Testis (tissue), 5 donors: ENCODE measurements at places on chromosomes 1 and 21.

DNA sequence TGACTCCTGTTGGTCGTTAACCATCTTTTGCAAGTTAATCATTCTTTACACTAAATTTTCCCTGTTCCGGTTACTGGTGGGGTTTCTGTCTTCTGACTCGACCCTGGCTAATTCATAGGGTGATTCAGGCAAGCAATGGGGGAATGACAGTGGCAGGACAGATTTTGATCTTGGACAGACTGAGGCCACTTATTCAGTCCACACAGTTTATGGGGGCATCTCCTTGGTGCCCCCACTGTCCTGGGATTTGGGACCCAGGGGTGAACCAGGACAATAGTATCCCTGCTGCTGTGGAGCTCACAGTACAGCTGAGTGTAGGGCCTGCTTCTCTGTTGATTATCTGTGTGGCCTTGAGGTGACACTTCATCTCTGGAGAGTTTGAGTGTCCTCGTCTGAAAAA is 540.4 kb downstream of the MATN1 start:
- DNase-seq, result no peak

DNA sequence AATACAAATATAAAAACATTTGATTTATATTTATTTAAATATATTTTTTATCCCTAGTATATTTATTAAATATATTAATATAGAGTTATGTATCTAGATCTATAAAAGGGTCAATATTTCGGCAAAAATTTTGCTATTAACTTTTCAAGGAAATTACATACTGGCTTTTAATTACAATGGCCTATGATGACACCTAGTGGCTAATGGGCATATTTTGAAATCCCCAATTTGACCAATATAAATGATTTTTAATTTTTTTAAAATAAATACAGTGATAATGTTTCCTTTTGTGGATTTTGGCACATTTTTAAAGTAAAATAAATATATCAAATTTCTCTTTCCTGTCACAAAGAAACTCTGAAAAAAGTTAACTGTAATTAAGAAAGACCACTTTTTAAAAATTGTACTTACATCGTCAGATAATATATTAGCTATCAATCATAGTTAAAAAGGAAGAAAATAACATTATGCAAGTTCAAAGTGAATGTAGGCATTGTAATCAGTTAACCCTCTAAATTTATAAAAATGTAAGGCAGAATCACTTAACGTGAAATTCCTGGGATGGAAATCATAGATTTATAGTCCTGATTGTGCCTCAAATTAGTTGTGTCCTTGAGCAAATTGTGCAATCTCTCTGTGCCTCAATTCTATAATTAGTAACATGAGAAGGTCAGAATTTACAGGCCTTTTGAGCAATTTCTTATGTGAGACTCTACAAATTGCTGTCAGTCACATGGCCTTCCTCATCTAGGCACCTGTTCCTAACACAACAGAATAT is 25.6 kb upstream of the RGS13 start:
- no peak for DNase-seq

GRCh38 chr1:92887465-92887864 is 55.6 kb downstream of the RPL5 start:
- DNase-seq, result no peak

DNA sequence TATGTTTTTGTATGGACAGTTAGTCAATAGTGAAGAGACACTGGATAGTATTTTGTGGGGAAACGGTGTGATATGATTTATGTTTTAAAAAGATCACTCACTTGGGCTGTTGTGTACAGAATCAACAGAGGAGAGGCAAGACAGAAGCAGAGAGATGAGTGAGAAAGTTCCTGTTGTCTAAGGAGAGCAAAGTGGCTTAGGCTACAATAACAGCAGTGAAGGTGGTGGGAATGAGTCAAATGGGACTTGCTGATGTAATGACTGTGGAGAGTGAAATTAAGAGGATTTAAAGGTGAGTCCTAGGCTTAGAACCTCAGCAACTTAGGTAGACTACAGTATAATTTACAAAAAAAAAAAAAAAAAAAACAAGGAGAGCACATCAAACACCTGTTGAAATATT is 169.2 kb upstream of the HP1BP3 start:
- DNase-seq, result no peak

GRCh38 chr1:4621646-4622045 is 32.8 kb upstream of the AJAP1 start:
- DNase-seq, result no peak

DNA sequence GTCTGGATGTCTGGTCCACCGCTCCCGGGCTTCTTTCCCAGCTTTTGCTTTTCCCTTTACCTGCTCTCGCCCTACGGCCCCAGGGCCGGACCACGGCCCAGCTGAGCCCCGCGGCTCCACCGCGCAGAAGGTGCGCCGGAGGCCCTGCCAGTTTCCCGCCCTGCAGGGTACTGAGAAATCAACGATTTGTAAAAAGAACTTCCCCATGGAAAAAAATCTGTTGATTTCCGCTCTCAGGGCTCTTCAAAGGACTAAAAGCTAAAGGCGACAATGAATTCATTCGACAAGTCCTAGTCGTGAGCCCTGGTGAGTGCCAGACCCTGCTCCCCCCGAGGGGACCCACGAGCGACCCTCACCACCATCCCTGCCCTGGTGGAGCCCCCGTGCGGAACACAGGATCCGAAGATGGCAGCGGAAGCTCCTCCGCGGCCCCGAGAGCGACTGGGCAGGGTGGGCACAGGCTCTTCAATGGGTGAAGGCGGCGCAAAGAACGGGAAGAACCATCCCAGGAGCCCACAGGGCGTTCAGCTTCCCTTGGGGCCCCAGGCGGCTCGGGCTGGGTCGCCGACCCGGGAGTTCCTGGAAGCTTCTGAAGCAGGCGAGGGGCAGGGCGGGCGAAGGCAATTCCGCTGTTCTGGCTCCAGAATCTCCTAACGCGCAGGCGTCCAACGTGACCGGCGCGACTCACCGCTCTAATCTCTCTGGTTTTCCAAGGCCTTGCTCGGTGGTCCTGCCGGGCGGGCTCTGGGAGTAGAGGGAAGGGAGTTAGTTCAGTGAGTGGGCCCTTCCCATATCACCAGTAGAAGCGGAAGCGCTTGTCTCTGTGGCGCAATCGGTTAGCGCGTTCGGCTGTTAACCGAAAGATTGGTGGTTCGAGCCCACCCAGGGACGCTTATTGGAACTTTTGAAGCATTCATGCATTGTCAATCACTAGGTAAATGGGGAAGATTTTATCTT is 6.6 kb upstream of the RNU1-2 start:
- peak; percentile 87 for DNase-seq

- DNase-seq, result peak; percentile 91
These were observed 694 bp upstream of the PDIK1L start for GRCh38 chr1:26110731-26111529.

DNA sequence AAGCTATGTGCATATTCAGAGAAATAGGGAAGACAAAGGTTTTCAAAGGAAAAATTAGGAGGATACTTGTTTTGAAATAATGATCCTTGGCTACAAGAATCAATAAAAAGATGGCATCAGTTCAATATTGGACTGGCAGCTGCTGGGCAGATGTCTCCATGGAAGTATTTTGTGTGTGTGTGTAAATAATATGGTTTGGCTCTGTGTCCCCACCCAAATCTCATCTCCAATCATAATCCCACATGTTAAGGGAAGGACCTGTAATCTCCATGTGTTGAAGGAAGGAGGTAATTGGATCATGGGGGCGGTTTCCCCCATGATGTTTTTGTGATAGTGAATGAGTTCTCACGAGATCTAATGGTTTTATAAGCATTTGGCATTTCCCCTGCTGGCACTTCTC is 40.4 kb upstream of the LRRC7 start:
- DNase-seq, result no peak

- DNase-seq, result no peak
These were observed 1159.8 kb upstream of the ADGRL2 start for GRCh38 chr1:80640978-80641377.

DNA sequence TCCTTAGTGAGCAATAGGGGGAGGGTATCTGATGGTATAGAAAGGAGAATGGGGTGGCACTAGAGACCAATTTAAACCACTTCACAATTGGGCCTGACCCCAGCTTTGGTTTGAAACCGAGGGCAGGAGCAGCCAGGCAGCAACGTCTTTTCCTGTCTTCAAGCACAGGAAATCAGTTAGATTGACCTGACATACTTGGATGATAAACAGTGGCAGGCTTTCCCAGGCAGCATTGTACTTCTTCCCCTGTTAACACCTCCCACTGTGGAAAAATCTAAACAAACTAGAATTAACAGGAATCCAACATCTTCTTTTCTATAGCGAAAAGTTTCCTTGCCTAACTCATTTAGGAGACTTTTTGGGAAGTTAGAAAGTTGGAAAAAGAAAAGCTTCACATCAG is 40.6 kb downstream of the SELL start:
- DNase-seq, result no peak

DNA sequence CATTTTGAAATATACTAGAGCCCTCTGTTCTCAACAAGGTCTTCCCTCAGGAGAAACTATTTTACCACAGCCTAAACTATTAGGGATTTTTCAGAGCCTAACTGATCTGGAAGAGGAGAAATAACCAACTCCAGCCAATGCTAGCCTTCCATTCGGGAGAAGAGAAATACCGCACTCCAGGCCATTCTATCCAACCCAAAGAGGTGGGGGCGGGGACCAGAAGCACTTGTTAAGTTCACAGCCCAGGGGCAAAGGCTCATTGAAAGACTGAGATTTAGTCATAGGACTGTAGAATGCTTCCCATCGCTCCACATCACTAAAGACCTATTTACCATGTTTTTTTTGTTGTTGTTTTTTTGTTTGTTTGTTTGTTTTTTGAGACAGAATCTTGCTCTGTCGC is 35.4 kb upstream of the SLFNL1 start:
- no peak for DNase-seq

- DNase-seq, result no peak
These were observed 219.6 kb upstream of the POU3F1 start for GRCh38 chr1:38266197-38266520.
